Suprapubic skin (tissue), 4 donors: ENCODE measurements at places on chromosomes 3 and 15.

GRCh38 chr3:54240-54639 is 142.3 kb upstream of the CHL1 start:
- no peak for DNase-seq

GRCh38 chr15:74548241-74548640 is 7.2 kb downstream of the ARID3B start:
- DNase-seq, result no peak

GRCh38 chr15:29045717-29046116 is 159.9 kb downstream of the APBA2 start:
- DNase-seq, result no peak

- DNase-seq, result no peak
These were observed 10.8 kb downstream of the SELENOT start for GRCh38 chr3:150613709-150614480.

- peak; percentile 83 for DNase-seq
These were observed 57.5 kb upstream of the HERC1 start for GRCh38 chr15:63891079-63891767.

- no peak for DNase-seq
These were observed 310.6 kb downstream of the MAGI1 start for GRCh38 chr3:65728138-65728537.

DNA sequence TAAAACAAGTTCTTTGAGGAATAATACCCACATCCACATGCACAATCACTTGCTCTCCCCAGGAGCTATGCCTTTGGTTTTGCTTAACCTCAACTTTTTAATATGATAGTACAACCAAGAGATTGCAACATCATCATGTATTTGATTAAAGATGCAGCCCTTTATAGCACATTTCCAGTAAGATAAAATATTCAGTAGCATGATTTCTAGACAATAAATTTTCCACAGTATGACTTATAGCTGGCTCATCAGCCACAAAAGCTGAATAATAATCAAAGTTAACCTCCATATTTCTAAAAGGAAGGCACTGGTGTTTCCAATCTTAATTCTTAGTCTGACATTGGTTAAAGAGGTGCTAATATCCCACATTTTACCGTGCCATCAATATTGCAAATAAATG is 622.5 kb downstream of the TBL1XR1 start:
- DNase-seq, result no peak

DNA sequence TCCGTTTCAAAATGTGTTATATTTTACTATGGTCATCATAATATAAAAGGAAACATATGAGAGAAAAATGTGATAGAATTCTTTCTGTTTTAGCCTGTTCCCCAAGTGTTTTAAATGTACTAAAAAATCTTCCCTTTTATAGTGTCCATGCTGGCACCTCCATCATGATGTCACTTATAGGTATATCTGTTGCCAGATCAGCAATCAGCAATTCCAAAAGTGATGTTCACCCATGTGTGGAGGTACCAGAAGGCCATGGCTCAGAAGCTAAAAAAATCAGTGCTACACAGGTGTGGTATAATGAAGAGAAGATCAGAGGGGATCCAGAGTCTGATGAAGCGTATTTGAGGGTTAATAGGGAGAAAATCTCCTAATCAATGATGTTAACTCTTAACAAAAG is 1.1 kb upstream of the GPR15 start:
- DNase-seq, result no peak

DNA sequence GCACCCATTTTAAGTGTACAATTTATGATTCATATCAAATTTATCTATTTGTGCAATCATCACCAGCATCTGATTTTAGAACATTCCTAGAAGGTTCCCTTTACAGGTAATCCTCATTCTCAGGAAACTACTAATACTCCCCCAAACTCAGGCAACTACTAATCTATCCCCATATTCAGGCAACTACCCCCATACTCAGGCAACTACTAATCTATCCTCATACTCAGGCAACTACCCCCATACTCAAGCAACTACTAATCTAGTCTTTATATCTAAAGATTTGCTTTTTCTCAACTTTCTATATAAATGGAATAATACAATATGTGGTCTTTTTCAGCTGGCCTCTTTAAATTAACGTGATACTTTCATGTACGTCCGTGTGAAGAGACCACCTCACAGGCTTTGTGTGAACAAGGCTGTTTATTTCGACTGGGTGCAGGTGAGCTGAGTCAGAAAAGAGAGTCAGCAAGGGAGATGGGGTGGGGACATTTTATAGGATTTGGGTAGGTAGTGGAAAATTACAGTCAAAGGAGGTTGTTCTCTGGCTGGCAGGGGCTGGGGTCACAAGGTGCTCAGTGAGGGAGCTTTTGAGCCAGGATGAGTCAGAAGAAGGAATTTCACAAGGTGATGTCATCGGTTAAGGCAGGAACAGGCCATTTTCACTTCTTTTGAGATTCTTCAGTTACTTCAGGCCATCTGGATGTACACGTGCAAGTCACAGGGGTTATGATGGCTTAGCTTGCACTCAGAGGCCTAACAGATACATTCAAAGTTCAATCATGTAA is 1444.5 kb upstream of the CADM2 start:
- DNase-seq, result no peak

GRCh38 chr3:160126761-160127160 is 98.5 kb upstream of the C3orf80 start:
- no peak for DNase-seq

DNA sequence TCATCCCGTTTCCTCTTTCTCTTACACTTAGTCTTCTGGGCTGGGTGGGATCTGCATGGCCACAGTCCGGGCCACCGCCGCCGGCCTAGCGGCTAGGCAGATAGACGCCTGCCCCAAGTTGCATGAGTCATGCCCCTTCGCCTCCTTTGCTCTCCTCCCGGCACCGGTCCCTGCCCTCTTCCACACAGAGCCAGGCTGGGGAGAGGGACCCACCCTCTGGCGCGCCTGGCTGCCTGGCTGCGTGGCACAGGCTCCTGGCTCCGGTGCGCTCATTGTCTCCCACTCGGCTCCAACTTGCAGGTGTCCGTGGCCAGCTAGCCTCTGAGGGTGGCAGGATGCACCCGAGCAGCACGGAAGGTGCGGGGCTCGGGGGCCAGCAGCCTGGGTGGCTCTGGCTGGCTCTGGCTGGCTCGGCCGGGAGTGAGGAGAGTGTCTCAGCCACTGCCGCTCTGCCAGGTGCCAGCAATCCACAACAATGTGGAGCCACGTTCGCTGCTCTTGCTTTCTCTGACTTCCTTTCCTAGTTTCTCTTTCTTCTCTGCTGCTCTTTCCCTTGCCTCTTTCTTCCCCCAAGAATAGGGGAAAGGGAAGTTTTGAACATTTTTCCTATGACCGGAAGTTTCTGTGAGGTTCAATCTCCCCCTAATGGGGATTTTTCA is 22.4 kb upstream of the MTHFS start:
- DNase-seq, result no peak

GRCh38 chr15:80531388-80531787 is 127.2 kb downstream of the ARNT2 start:
- no peak for DNase-seq

GRCh38 chr3:178139116-178139515 is 397.1 kb upstream of the KCNMB2 start:
- DNase-seq, result no peak
